GOT3 (cell line): ENCODE measurements at places on chromosomes 1 and 21.
A peak's percentile ranks its signal among the peaks of the same experiment; 100 is the strongest.

- DNase-seq = peak; percentile 74
These were observed 214.1 kb upstream of the USP24 start for GRCh38 chr1:55428944-55429931.

DNA sequence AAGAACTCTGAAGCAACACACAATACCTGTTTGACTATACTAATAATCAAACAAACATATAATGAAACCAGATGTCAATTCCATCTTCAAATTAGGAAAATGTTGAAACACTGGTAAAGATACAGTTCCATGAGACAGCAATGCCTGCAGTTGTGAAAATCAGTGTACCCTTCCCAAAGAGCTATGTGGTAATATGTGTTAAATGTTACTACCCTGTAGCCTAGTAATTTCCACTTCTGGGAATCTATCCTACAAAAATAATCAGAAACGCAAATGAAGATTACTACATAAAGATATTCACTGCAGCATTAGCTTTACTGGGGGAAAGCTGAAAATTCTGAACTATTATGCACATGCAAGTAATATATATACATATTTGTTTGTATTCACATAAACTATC is 16.9 kb downstream of the GLIS1 start:
- DNase-seq = no peak

DNA sequence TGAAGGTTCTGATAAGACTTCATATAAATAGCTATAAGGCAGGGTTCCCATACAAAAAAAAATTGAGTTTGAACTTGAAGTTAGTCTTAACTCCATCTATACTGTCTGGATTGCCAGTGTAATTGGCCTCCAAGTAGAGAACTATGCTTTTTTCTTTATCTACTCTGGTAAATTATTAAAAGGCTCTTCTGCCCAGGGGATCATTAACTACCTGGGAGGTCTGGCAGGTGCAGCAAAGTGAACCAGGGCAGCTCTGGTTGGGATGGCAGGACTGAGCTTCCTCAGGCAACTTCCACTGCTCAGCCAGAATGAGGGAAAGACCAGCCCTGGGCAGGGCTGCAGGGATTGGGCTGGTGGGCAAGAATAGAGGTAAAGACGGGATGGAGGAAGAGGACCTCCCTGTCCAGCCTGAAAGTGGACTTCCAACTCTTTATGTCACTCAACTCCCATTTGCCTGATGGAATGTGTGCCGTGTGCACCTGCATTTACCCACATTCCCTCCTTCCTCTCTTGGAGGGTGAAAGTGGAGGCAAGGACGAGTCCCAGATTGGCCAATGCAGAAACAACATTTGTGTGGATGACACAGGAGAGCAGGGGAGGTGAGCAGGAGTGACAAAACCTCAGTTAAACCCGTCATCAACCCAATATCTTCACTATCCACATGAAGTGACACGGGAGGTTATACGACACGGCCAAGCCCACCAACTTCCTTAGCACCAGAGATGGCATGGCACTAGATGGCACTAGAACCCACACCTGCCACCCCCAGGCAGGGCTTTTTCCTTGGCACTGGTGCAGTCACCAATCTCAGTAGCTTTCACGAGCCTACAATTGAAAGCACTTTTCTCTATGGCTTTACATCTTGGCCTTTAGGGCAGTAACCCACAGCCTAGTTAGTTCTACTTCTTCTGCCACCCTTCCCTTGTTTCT is 25.2 kb downstream of the CCN1 start:
- DNase-seq = no peak

GRCh38 chr1:89274411-89274857 is 1.8 kb upstream of the GBP5 start:
- no peak for DNase-seq
